ENCODE measurements at places on chromosomes 7 and 10.

GRCh38 chr10:70785190-70785589 lies at the start of gene TBATA:
Gene TBATA, minus strand, starts transcription at chr10:70785377. Its CDS starts 1,998 bp downstream, at chr10:70783379.
- DNase-seq, result no peak

GRCh38 chr7:17234030-17234397 lies 64.4 kb upstream of the AHR start:
- no peak for DNase-seq

DNA sequence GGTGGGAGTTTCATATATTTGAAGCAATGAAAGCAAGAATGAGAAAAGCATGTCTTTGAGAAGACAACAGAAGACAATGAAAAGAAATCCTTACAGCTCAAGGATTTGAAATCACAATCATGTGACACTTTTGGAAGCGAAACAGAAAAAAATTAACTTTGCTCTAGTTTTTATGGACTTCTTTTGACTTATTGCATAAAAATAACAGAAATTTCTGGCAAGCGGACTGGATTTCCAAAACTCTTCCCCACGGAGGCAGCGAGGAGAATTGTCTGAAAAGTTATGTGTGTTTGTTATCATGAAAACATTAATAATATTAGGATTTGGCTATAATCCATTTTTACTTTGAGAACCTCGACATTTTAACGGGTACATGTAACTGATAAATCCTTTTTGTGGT lies 223.3 kb downstream of the LRMDA start:
- no peak for DNase-seq

DNA sequence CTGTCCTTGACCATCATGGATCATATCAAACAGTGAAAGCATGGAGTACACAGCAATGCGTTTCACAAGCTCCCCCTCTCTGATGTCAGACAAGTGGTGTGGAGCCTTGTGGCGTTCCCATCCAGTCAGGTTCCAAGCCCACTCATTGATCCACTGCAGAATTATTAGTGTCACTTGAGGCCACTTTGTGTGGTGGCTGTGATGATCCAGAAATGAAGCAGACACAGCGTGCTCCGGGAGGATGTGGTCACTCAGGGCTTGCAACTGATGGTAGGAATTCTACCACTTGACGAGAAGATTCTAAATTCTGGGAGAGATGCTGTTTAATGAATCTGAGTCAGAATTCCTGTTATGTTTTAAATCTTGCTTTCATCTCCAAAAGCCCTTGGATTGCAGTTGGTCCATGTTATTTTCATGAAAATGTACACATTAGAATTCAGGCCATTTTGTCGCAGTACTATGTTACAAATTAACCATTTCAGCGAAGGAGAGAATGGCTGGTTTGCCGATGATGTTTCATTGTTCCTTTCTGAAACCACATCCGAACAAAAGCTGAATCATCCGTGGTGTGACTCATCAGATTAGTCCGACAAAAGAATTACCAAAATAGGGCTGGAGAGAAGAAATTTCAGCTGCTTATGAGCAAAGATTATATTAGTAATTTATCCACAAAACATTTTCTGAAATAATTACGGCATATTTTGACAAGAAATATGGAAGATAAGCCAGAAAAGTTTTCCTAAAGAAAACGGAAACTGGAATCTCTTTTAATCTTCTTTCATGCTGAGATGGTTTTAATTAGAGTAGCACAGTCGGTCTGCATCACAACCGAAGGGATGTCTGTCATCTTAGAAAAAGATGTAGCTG lies 48.1 kb downstream of the INSYN2A start:
- no peak for DNase-seq

GRCh38 chr10:103820101-103821062 lies 35.0 kb downstream of the SH3PXD2A start:
- no peak for DNase-seq

GRCh38 chr10:82266438-82266837 lies 391.4 kb downstream of the NRG3 start:
- no peak for DNase-seq

DNA sequence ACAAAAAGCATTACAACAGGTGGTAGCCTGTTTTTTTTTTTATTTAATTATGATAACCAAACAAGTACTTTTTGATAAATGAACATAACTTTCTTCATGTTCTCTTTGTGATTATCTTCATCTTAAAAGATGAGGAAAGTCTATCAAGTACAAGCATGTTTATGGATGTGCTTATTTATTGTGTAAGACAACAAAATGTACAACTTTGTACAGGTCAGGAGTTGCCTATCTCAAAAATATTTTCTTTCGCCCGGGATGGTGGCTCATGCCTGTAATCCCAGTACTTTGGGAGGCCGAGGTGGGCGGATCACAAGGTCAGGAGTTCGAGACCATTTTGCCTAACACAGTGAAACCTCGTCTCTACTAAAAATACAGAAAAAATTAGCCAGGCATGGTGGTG lies 17.0 kb downstream of the MPP7 start:
- DNase-seq, result no peak

DNA sequence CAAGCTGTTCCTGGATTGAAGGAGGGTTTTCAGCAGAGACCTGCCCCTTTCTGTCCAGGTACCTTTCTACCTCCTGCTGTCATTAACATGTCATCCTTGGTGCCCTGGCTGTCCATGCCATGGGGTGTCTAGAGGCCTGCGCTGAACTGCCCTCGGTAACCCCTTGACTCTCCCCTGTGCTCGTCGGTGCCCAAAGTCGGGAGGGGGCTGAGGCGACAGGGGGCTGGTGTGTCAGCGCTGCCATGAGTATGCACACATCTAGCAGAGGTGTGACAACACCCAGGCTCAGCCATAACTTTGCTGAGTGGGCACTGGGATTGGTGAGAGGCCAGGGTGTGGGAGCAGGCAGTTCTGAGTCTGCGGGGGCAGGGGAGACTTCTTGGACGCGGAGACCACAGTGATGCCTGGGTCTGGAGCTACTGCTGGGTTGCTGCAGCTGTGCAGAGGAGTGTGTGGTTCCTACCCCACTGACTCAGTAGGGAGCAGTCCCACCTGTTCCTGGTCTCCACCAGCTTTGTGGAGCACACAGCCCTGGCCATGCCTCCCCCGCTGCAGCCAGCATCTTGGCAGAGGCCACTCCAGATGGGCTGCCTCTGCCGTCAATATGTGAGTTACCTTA lies 376.2 kb upstream of the SEMA3C start:
- DNase-seq, result no peak

GRCh38 chr10:60828489-60828852 lies 50.2 kb downstream of the CDK1 start:
- DNase-seq, result no peak

DNA sequence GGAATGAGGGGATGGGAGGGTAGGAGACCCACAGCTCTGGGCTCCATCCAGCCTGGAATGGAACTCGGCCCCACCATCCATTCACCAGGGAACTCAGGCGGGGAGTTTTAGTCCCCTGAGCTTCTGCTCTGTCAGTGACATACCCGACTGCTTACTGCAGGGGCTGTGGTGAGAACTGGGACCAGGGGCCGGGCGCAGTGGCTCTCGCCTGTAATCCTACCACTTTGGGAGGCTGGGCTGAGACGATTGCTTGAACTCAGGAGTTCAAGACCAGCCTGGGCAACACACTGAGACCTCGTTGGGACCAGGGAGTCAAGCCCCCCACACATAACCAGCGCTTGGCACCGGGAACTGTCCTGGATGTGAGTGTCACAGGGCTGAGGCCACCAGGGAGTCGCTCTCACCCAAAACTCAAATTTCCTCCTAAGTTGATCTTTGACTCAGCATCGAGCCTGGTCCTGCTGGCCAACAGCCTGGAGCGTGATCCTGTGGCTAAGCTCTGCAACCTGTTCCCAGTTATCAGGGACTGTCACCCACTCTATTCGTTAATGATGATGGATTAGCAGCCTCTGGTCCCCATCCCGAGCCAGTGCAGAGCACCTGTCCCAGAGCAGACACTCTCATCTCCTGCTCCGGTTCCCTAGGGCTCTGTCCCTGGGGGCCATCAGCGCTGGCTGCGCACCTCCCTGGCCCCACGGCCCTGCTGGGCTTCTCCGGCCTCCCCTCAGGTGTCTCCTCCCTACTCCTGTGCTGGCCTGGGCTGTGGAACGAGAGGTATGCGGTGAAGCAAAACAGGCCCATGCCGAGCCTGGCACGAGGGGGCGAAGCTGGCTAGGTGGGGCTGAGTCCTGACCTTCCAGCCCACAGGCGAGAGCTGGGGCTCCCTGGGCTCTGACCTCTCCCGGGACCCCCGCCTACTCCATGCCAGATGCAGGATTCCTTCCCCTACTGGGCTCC lies 902 bp upstream of the CLDN15 start:
- DNase-seq, result no peak

DNA sequence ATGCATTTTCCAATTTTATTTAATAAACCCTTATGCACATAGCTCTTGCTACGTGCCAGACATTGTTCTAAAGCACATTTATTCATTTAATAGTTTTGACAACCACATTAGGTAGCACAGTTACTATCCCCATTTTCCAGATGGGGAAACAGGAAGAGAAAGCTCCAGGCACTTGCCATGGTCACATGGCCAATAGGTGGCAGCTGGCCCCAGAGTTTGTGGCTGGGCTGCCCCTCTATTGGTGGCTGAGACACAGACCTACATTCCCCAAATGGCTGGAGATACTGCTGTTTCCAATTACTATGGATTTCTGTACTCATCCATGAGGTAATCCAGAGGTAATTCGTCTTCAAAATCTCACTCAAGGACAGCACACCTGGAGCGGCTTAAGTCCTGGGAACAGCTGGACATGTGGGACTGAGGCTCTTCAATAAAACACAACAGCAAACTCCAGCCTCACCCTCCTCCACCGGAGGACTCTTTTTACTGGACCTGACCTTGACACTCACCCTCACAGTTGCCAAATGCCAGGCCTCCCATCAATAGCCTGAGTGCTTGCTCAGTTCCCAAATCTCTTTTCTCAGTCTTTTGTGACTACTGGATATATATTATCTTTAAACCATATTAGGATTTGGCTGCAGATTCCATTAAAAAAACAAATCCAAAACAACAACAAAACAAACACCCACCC lies 106.1 kb downstream of the CLEC2L start:
- DNase-seq, result no peak

GRCh38 chr10:68074031-68074774 lies 880 bp downstream of the HERC4 start:
- no peak for DNase-seq
